ENCODE measurements at places on chromosomes 12 and 14.

DNA sequence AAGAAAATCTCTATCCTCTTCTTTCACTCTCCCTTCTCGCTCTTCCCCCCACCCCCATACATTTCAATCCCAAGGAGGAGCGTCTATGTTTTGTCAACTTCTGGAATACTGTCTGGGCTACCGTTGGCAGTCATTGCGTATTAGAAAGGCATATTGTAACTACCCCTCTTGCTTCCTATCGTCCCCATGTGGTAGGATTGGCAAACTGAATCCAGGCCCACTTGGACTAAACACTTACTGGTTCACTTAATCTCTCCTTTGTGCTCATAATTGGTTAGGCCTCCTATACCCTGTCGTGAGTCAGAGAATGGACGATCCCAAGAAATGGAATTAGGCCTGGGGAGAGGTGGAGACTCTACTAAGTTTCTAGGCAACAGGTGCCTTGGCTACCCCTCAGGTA lies 68.8 kb upstream of the SLC8A3 start:
- DNase-seq: no peak

GRCh38 chr12:78671295-78671694 lies 193.3 kb upstream of the SYT1 start:
- no peak for DNase-seq

DNA sequence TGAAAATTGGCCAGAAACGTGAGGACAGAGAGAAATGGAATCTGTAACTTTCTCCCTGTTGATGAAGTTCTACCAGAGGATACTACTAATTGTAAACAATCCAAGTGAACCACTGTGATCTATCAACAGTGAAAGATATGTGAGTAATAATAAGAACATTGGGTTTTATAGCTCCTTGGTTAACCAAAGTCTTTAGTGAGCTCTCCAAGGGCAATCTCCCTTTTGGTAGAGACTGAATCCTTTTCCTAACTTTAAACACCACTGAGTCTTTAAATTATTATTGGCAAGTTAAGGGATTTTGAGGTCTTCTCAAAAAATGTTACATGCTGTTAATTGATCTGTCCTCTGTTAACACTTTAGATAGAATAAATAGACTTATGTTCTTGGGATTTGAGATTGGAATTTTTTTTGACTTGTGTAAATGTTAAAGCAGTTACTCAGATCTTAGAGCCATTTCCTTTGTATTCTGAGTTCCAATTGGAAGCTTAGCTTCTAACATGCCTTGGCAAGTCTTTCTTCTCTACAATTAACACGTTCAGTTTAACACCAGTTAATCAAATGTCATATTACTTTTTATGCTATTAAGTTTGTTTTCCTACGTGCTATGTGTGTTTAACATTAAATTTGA lies 338.2 kb upstream of the DDHD1 start:
- DNase-seq: no peak

- no peak for DNase-seq
Measured at GRCh38 chr12:67772267-67773169, 124.0 kb downstream of the DYRK2 start.

DNA sequence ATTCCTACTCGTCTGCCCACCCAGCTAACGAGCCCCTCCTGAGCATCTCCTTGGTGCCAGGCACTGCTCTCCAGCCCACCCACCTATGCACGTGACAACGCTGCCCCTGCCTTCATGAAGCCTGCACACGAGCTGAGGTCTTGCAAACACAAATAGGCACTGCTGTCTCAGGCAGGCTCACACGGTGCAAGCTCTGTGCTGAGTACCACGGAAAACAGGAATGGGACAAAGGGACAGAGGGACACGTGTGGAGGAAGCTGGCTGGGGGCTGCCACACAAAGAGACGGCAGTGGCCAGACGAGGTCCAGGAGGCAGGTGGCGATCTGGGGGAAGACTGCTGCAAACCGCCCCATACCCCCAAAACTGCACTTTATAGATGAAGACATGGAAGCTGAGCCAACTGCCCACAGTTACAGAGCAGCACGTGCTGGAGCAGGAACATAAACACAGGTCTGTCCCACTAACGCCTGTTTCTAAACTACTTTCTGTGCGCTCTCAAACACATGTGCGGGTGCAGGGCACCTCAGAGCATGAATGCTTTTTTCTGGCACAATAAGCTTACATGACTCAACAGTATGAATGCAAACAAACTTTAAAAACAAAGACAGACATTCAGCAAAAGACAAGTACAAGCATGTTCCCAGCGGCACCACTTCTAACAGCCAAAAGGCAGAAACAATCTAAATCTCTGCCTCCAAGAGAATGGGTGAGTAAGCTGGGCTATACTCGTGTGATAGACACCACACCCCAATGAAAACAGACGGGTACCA lies 64.5 kb downstream of the AMN start:
- DNase-seq: peak; percentile 46

GRCh38 chr12:67025543-67026114 lies 243.5 kb upstream of the CAND1 start:
- peak; percentile 7 for DNase-seq

- no peak for DNase-seq
Measured at GRCh38 chr12:64400041-64400440, 4.2 kb upstream of the XPOT start.

- DNase-seq: no peak
Measured at GRCh38 chr12:67327466-67327865, 58.3 kb downstream of the CAND1 start.

DNA sequence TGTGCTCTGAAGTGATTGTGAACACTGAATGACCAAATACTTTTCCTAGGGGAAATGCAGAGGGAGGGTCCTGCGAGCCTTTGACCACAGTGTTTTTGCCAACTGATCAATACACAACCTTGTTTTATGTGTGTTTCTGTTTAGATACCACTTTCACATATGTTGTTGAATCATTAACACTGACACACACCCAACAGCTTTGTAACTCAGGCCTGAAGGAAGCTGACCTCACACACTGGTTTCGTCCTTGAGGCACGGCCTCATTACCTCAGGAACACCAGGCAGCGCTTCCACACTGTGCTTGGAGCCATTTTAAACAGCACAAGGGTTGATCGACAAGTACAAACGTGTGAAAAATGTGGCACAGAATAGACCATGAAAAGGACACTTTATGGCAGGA lies 60.0 kb downstream of the PPFIBP1 start:
- DNase-seq: no peak

- no peak for DNase-seq
Measured at GRCh38 chr14:33554988-33555387, 395.9 kb downstream of the EGLN3 start.

- DNase-seq: no peak
Measured at GRCh38 chr12:93783832-93784231, 106.7 kb downstream of the CRADD start.

- no peak for DNase-seq
Measured at GRCh38 chr14:36055681-36056225, 120.8 kb downstream of the PTCSC3 start.

DNA sequence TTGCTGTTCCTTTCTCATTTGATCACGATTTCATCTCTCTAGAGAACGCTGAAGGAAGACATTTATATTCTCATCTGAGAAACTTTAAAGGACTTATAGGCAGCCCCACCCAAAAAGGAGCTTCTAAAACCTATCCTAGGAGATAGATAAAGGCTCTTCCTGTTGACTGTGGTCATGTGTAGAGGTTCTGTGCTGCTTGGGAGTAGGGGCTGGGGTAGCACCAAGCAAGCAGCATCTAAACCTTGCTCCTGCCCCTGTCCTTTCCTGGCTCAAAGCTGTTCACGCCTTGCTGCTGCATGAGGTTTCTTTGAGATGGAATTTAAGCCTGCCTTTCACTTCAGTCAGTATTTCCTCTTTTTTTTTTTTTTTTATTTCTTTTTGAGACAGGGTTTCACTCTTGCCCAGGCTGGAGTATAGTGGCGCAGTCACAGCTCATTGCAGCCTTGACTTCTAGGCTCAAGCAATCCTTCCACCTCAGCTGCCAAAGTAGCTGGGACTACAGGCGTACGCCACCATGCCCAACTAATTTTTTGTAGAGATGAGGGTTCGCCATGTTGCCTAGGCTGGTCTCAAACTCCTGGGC lies 41.4 kb downstream of the RAB35 start:
- DNase-seq: no peak

GRCh38 chr12:132085291-132085635 lies 58.9 kb downstream of the DDX51 start:
- no peak for DNase-seq

GRCh38 chr12:31035226-31035625 lies 38.4 kb upstream of the DDX11 start:
- DNase-seq: no peak

GRCh38 chr14:56805992-56806727 lies 4.1 kb downstream of the OTX2 start:
- DNase-seq: no peak

GRCh38 chr14:57013987-57014386 lies 203.7 kb upstream of the OTX2 start:
- DNase-seq: no peak

- DNase-seq: no peak
Measured at GRCh38 chr12:67876305-67876915, 112.8 kb upstream of the IFNG-AS1 start.

- no peak for DNase-seq
Measured at GRCh38 chr14:69841656-69842055, 37.6 kb upstream of the SMOC1 start.

- peak; percentile 48 for DNase-seq
Measured at GRCh38 chr12:88993651-88994050, 358.6 kb downstream of the DUSP6 start.

- no peak for DNase-seq
Measured at GRCh38 chr14:79583738-79584408, 627.4 kb downstream of the DIO2 start.
